ENCODE measurements at places on chromosomes 7 and 10. TPM values are rescaled to one million over a fixed set of nuclear protein-coding genes. Genes with fewer than 3 reads are reported as not detected.
A peak's percentile ranks its signal among the peaks of the same experiment; 100 is the strongest.

GRCh38 chr7:25876092-25876491, 275.9 kb upstream of the NFE2L3 start:
- H3K36me3 ChIP-seq: no peaks in the 10 kb centered on the region
- H3K4me3 ChIP-seq: no peak overlapping the region
- H3K27me3 ChIP-seq: peaks cover 99% of the 10 kb centered on the region
- no peaks in the 10 kb centered on the region for H3K4me1 ChIP-seq

- no peaks in the 10 kb centered on the region for H3K27me3 ChIP-seq
- H3K36me3 ChIP-seq: no peaks in the 10 kb centered on the region
- no peaks in the 10 kb centered on the region for H3K4me1 ChIP-seq
- H3K4me3 ChIP-seq: no peak overlapping the region
- DNase-seq: peak; percentile 65
- H3K27ac ChIP-seq: no peak overlapping the region
These were observed 489.8 kb downstream of the NEBL start for GRCh38 chr10:20407357-20407756.

GRCh38 chr10:58704671-58705141, 192.0 kb downstream of the BICC1 start:
- no peaks in the 10 kb centered on the region for H3K27me3 ChIP-seq
- no peak for DNase-seq
- no peaks in the 10 kb centered on the region for H3K36me3 ChIP-seq
- H3K27ac ChIP-seq: no peak overlapping the region

DNA sequence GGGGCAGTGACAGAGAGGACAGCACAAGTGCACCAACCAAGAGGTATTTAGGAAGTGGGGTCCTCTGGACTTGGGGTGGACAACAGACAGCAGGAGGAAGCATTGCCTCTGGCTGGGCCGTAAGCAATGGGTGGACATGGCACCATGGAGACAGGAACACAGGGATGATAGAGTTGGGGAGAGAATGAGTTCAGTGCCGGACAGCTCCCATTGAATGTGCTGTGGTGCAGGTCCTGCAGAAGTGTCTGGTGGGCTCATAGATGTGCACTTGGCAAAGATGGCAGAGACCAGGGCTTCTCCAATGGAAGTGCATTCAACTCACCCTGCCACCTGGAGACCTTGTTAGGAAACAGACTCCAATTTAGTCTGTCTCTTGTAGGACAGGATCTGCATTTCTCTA, 341.5 kb upstream of the ZMIZ1 start:
- H3K36me3 ChIP-seq: no peaks in the 10 kb centered on the region
- no peak overlapping the region for H3K27ac ChIP-seq
- DNase-seq: no peak
- H3K4me3 ChIP-seq: no peak overlapping the region

DNA sequence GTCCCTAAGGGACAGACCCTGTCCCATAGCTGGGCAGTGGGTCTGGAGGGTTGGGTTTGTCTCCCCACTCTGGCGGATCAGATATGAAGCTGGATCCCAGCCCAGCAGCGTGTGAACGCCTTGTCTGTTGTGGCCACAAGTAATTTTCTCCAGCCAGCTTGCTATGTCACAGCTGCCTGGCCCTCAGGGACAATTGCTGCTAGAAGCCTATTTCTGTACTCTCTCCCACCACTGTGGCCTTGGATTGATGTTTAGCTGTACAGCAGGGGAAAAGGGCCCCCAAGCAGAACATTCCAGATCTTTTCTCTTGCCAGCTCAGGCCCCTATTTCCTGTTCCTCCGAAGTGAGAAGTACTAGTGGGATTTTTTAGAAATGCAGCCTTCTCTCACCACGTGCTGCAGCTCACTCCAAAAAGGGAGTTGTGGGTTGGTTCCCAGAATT, 53.5 kb upstream of the WAC start:
- no peaks in the 10 kb centered on the region for H3K36me3 ChIP-seq
- DNase-seq: no peak
- H3K27me3 ChIP-seq: no peaks in the 10 kb centered on the region
- H3K27ac ChIP-seq: peak overlapping the region; percentile 57

- H3K36me3 ChIP-seq: no peaks in the 10 kb centered on the region
- H3K4me1 ChIP-seq: peaks cover 11% of the 10 kb centered on the region
- H3K4me3 ChIP-seq: peak overlapping the region; percentile 94
- DNase-seq: no peak
- no peaks in the 10 kb centered on the region for H3K27me3 ChIP-seq
These were observed 146.3 kb downstream of the GPR85 start for GRCh38 chr7:112940314-112940732.

DNA sequence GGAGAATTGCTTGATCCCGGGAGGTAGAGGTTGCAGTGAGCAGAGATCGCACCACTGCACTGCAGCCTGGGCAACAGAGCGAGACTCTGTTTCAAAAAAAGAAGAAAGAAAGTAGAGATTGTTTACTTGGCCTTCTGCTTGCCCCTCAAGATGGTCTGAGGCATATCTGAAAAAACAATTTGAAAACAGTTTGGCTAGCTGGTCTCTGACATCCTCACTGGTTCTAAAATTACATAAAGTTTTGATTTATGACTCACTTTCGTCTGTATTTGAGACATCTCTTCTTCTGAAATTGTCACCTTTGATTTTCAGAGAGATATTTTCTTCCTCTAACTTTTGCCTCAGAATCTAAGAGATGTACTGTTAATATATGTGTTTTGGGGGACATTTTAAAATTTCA, 49.6 kb upstream of the HELLS start:
- H3K27me3 ChIP-seq: no peaks in the 10 kb centered on the region
- no peaks in the 10 kb centered on the region for H3K4me1 ChIP-seq
- H3K27ac ChIP-seq: no peak overlapping the region
- peaks cover 9% of the 10 kb centered on the region for H3K36me3 ChIP-seq
- no peak overlapping the region for H3K4me3 ChIP-seq

DNA sequence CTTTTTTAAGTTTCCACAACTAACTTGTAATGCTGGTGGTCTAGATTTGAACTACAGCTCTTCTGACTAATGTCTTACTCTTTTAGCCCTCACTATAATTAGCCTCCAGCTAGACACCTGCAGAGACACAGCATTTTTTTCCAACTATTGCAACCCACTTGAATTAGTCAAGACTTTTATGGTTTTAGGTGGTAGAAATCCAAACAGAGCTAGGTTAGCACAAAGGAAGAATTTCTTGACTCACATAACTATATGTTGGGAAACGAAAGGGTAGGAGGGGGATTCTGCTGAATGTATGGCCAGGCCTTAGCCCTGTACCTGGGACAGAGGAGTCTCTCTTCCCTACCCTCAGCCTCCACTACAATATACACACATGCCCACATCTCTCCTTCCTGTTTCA, 586.1 kb downstream of the INHBA start:
- no peaks in the 10 kb centered on the region for H3K36me3 ChIP-seq
- no peak overlapping the region for H3K27ac ChIP-seq
- no peak for DNase-seq
- H3K4me3 ChIP-seq: no peak overlapping the region
- H3K27me3 ChIP-seq: no peaks in the 10 kb centered on the region

DNA sequence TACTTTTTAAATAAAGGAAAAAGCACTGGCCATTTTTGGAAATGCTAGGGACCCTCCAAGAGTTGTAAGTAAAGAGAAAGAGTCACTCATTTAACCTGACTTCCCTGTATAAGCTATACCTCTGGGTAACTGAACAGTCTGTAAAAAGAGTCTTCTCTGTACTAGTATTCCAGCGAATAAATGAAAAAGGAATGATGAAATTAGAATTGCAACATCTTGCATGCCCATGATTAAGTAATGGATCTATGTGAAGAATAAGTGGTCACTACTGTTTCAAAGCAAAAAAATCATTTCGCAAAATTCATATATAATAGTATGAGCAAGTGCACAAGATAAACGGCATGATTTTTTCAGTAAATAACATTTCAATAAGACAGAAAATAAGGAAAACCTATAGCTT, 116.8 kb downstream of the ZFAND4 start:
- H3K27ac ChIP-seq: no peak overlapping the region
- H3K4me1 ChIP-seq: no peaks in the 10 kb centered on the region
- no peaks in the 10 kb centered on the region for H3K27me3 ChIP-seq
- no peak overlapping the region for H3K4me3 ChIP-seq

DNA sequence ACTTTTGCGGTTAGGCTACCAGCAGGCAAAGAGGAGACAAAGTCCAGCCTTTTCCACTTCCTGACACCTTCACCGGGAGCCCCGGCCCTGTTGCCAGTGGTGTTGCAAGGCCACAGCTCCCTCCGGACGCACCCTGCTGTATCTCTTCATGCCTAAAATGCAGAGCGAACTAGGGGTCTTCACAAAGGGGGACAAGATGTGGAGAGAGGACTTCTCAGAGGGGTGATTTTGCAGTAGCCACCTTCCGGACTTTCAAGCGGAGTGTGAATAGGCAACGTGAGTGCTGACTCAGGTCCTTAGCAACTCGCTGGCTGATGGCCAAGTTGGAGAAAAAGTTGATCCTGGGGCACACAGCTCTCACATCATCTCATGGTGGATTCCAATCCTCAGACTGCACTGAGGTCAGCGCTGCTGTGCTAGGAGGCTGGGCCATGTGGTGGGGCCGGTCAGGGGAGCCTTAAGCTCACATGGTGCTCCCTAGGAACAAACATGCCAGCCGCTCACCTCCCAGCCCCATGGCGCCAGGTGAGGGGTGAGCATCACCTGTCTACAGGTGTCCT, 166.3 kb downstream of the LCOR start:
- no peak for DNase-seq
- no peaks in the 10 kb centered on the region for H3K4me1 ChIP-seq
- H3K27ac ChIP-seq: no peak overlapping the region
- H3K36me3 ChIP-seq: no peaks in the 10 kb centered on the region
- no peaks in the 10 kb centered on the region for H3K27me3 ChIP-seq

GRCh38 chr10:69361303-69361614, 55.5 kb downstream of the TACR2 start:
- no peaks in the 10 kb centered on the region for H3K36me3 ChIP-seq
- H3K4me1 ChIP-seq: peaks cover 24% of the 10 kb centered on the region
- peak overlapping the region; percentile 69 for H3K27ac ChIP-seq
- no peak overlapping the region for H3K4me3 ChIP-seq
- no peaks in the 10 kb centered on the region for H3K27me3 ChIP-seq

GRCh38 chr10:22607261-22607660, 107.1 kb downstream of the PIP4K2A start:
- H3K4me3 ChIP-seq: no peak overlapping the region
- H3K27me3 ChIP-seq: no peaks in the 10 kb centered on the region
- no peak for DNase-seq
- H3K36me3 ChIP-seq: no peaks in the 10 kb centered on the region
- H3K4me1 ChIP-seq: no peaks in the 10 kb centered on the region

GRCh38 chr7:51128545-51129435, 187.8 kb downstream of the COBL start:
- no peak overlapping the region for H3K27ac ChIP-seq
- H3K4me1 ChIP-seq: no peaks in the 10 kb centered on the region
- H3K36me3 ChIP-seq: no peaks in the 10 kb centered on the region
- H3K4me3 ChIP-seq: no peak overlapping the region
- H3K27me3 ChIP-seq: no peaks in the 10 kb centered on the region

DNA sequence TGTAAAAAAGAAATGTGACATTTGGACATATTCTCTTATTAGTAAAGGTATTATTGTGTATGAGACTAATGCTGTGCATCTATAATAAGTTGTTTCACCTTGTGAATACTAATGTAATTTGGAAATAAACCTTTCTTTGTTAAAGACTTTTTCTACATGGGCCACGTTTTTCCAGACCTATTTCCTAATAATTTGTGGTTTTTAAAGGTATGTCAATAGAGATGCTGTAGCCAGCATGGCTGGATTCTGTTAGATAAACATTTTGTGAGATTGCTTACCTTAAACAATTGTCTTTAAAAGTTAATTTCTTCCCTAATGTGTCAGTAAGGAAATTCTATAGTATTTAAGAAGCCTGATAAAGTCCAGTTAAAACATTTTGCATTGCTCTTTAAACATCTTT, 56.0 kb downstream of the KAT6B start:
- H3K36me3 ChIP-seq: no peaks in the 10 kb centered on the region
- no peak overlapping the region for H3K27ac ChIP-seq
- no peak for DNase-seq
- H3K4me3 ChIP-seq: no peak overlapping the region

DNA sequence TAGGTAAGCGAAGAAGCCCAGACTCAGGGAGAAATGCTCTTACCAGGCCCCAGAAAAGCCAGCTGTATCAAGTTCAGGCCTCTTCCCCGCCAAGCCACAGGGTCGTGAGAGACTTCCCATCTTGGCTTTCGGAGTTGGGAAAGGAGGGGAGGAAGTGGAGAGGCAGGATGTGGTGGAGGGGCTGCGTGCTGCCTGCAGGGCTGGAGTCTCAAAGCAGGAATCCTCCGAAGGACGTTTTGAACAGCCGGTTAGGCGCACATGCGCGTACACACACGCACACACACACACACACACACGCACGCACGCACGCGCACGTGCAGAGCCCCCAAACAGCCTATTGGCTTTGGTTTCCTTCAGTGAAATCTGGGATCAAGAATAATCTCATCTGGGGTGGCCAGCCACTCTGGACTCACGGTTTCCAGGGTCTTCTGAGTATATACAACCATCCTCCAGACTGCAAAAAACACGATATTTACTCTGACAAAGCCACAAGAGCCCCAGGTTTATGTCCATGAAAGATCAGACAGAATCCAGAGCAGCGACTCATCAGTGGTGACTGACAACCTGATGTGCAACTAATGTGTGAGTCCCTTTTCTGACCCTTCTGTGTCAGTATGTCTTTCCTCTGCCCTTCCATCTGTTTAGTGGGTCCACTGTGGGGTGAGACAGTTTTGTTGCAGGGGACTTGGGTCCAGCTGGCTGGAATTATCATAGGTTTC, 115.0 kb upstream of the ZNF438 start:
- peaks cover 3% of the 10 kb centered on the region for H3K4me1 ChIP-seq
- H3K27ac ChIP-seq: no peak overlapping the region
- DNase-seq: peak; percentile 43
- no peak overlapping the region for H3K4me3 ChIP-seq
- H3K36me3 ChIP-seq: no peaks in the 10 kb centered on the region
- no peaks in the 10 kb centered on the region for H3K27me3 ChIP-seq

DNA sequence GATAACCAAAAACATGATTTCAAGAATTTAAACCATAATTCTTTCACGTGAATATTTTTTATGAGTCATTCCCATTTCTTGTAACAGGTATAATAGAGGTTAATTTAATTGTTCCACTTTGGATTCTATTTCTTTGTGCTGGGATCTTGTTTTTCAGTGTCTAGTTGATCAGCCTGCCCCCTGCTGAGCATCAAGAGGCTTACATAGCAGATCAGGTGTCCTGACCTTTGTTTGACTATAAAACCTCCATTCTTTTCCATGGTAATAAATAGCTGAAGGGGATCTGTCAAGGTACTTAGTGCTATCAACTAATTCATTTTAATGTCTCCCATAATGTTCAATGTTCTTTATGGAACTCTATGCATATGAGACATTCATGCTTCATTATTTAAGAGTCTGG, 4.9 kb downstream of the COL17A1 start:
- DNase-seq: no peak
- no peaks in the 10 kb centered on the region for H3K27me3 ChIP-seq
- H3K27ac ChIP-seq: no peak overlapping the region
- no peaks in the 10 kb centered on the region for H3K36me3 ChIP-seq
- no peaks in the 10 kb centered on the region for H3K4me1 ChIP-seq
- no peak overlapping the region for H3K4me3 ChIP-seq

ADAM8 gene
- total RNA-seq: 45.3 TPM

ZNF92 gene
- 6.5 TPM for total RNA-seq
